ENCODE measurements at places on chromosomes 6 and 20.

GRCh38 chr6:43052842-43053544 lies 658 bp downstream of the CUL7 start:
- peak; percentile 31 for DNase-seq

GRCh38 chr6:340991-341827 lies 48.9 kb downstream of the DUSP22 start:
- DNase-seq, result no peak

DNA sequence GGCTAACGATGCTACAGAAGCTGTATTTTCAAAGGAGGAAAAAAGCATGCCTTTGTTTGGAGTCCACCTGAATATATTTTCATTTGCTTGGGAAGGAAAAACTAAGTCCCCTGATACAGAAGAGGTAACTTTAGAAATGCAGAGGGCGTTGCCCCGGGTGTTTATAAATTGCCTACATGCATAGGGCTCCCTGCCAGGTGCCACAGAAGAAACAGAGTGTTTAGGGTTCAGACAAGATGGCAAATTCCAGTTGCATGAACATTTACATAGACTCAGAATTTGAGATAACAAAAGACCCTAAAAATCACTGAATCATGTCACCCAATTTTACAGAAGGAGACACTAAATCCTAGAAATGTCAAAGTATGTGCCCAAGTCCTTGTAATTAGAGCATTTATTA lies 19.9 kb downstream of the RIN2 start:
- no peak for DNase-seq

GRCh38 chr6:146972546-146972945 lies 231.7 kb upstream of the STXBP5 start:
- no peak for DNase-seq

- no peak for DNase-seq
These were observed 86.7 kb upstream of the STMND1 start for GRCh38 chr6:17015144-17015543.

DNA sequence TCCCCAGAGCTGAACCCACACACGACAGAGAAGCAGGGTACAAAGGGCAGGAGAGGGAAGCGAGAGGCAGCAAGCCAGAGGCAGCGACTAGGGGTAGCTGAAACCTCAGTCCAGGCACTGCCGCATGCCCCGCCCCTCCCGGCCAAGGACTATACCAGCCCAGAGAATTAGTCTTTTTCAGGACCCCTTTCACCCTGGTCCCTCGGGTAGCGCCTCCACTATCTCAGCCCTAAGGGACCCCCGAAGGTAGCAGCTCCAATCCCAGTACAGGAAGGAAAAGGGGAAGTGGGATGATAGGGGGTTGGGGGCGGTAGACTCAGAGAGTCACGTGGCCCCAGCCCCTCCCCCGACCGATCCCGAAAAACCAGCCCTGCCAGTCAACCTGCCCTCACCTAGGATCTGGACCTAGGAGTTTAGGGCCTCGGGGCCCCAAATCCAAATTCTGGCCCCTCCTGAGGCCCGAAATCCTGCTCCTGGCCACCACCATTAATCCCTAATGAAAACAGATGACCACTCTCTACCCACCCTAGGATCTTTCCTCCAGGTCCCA lies 1.3 kb downstream of the RGL2 start:
- DNase-seq, result no peak

DNA sequence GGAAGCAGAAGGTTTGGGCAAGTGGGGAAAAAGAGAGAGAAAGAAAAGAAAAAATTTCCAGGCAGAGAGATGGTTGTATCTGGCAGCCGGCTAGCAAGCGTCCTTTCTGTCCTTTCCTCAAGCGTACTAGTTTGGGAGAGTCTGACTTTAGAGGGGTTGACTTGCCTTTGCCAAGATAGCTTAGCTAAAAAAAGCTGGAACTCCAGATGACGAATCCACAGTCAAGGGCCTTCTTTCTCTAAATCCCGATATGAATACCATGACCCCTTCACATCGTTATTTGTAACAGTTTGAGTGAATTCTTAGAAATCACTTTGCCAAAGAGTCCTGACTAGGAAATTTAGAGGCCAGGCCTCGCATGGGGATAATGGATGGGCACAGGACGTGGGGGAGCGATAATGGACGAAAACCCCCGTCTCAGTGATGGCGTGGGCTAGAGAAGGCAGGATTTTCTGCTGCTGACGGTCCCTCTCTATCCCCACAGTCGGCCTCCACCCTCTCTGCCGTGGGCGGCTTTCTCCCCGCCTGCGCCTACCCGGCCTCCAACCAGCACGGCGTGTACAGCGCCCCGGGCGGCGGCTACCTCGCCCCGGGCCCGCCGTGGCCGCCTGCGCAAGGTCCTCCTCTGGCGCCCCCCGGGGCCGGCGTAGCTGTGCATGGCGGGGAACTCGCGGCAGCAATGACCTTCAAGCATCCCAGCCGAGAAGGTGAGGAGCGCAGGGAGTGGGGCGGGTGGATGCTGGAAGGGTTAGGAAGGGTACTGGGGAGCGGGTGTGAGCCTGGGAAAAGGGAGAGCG lies 3.5 kb downstream of the PAX1 start:
- DNase-seq, result no peak

DNA sequence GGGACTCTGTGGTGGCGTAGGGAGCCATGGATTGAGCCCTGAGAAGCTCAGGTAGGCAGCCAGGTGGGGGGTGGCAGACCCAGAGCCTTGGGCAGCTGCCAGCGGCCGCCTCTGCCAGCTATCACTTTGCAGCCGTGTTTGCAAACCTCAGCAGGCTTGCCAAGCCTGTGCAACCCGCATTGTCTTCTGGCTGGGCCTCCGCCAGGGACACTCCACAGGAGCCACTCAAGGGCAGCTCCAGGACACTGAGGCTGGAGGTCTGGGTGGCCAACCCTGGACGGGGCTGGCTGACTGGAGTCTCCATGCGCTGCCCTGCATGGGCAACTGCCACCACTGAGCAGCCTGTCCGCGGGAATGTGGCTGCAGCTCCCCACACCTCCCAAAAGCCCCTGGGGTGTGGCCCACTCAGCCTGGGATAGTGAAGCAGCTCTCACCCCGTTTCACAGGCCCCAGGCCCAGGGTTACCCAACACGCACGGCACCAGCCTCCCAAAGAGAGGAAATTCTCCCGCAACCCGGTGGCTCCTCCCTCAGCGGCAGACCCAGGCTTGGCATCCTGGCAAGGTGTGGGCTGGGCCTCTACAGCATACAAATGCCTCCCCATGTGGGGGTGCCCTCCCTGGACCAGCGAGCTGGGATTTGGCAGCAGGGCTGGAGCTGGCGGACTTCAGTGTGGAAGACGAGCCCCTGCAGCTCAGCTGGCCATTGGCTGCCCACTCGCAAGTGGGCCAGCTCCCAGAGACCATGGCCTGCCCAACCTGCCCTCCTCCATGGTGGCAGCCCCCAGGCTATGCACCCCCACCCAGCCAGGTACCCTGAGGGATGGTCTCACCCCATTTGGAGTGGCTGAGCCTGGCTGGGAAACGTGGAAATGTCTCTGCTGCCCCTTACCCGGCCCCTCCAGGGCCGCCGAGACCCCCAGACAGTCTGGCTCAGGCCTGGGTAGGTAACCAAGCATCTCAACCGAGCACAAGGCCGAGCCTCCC lies 2.9 kb downstream of the CHRNA4 start:
- DNase-seq, result peak; percentile 63

- DNase-seq, result peak; percentile 74
These were observed 182.6 kb downstream of the ERMARD start for GRCh38 chr6:169933839-169934698.
